ENCODE measurements at places on chromosomes 2 and 18.
A peak's percentile ranks its signal among the peaks of the same experiment; 100 is the strongest.

DNA sequence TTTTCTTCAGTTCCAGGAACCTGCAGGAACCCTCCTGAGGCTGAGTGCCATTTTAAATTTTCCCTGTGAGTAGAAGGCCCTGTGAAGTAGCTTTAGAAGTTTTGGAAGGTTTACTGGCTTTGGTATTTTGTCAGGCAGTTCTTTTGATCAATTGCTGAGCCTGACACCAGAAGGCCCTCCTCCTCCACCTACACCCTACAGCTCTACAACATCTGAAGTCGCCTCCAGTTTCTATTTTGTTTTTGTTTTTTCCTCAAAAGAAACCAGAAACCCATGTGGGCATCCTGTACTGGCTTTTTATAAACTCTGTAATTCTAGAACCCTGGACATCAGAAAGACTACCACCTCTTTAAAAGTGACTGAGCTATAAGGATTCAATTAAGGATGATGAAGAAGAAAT lies 153.7 kb downstream of the NRXN1 start:
- no peak for DNase-seq

DNA sequence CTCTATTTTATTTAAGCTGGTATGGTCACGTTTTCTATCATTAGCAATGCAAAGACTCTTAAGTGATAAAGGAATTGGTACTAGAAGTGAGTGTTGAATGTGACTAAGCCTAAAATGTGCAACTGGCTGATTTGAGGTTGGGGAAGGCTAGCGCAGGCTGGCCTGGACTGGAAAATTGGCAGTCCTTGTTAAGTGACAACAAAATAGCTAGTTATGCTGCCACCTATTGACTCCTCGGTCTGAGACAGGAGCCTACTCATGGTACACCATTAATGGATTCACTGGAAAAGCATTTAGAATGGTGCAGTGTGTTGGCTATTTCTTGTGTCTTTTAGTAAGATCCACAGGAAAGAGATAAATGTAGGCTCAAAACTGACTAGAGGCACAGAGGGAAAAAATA lies 5.7 kb upstream of the WIPF1 start:
- DNase-seq, result peak; percentile 31

- DNase-seq, result no peak
Measured at GRCh38 chr18:79631096-79631507, 48.5 kb upstream of the CTDP1 start.

- DNase-seq, result no peak
Measured at GRCh38 chr2:82740527-82740926, 1718.6 kb downstream of the SUCLG1 start.

- no peak for DNase-seq
Measured at GRCh38 chr2:85806358-85807118, 52.7 kb downstream of the ATOH8 start.

- DNase-seq, result no peak
Measured at GRCh38 chr2:193222454-193222853, 1027.7 kb upstream of the TMEFF2 start.

DNA sequence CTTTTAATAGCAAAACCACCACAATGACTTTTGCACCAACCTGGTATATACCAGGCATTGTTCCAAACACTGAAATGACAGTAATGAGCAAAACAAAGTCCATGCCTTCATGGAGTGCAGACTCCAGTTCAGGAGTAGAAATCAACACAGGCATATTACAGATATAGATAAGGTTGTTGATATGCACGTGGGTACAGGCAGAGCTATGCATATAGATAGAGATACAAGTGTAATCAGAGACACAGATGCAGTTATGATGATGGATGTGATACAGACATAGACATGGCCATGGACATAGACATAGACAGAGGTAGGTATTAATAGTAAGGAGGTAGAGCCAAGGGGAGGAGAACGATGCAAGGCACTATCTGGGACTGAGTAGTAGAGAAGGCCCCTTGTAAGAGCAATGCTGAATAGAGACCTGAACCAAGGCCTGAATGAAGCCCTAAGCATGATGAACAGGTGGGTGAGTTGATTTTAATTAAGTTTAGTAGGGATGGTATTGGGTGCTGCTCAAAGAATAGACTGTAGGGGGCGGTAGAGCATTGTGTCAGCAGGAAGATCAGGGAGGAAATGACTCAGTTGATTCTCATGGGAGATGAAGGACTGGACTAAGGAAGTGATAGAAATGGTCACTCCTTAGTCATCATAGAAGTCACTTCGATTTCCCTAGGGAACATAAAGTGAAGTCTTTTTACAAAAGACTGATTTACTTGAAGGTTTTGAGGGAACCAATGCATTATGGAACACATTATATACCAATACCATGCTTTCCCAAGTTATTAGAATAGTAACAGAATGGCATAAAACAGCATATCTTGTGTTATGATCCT lies 39.4 kb downstream of the CMPK2 start:
- DNase-seq, result no peak

DNA sequence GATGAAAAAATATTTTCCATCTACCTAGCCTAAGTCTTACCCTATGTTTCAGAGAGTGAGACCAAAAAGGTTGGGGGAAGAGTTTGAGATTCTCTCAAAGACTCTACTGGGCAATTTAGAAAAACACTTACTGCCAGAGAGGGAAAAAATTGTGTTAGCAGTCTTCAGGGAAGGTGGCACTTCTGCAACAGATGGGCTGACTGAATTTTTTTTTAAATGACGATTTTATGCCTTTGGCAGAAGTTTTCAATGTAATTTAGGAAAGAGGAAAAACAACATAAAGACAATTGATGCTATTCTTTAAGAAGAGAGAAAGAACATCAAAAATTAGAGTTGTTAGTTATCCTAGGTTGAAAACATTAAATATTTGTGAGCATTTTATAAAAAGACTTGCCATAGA lies 1894.5 kb upstream of the PIK3C3 start:
- no peak for DNase-seq
